A549 treated with GW870086 at 1 μM for 4 hours (cell line): ENCODE measurements at places on chromosomes 5 and 9. TPM values are rescaled to one million over a fixed set of nuclear protein-coding genes. Genes with fewer than 3 reads are reported as not detected.

The PTGS1 gene
- total RNA-seq = 1.0 to 1.8 TPM (median 1.4 TPM) in 5 replicates

The SLC6A3 gene
- total RNA-seq = 0.15 to 0.53 TPM (median 0.30 TPM) in 5 replicates

The ADGRD2 gene
- total RNA-seq = not detected in 5 replicates

The TEX48 gene
- not detected in 5 replicates for total RNA-seq

The ABLIM3 gene
- 10.7 to 13.6 TPM (median 11.1 TPM) in 5 replicates for total RNA-seq

The DNM1 gene
- 80.7 to 101 TPM (median 88.4 TPM) in 5 replicates for total RNA-seq

The CTSV gene
- 11.9 to 13.8 TPM (median 13.4 TPM) in 5 replicates for total RNA-seq

The ZNF883 gene
- 0.70 to 0.94 TPM (median 0.86 TPM) in 5 replicates for total RNA-seq

The SYK gene
- 0.22 to 0.54 TPM (median 0.28 TPM) in 3 of 5 replicates, not detected in the others for total RNA-seq

The HSD17B3 gene
- total RNA-seq = 0.54 TPM in 1 of 5 replicates, not detected in the others

The EFNA5 gene
- total RNA-seq = 18.9 to 27.6 TPM (median 23.7 TPM) in 5 replicates

The HBEGF gene
- 5.2 to 6.3 TPM (median 5.7 TPM) in 5 replicates for total RNA-seq

The IQGAP2 gene
- total RNA-seq = 1.7 to 2.1 TPM (median 2.1 TPM) in 5 replicates

The S1PR3 gene
- total RNA-seq = 38.2 to 45.6 TPM (median 43.2 TPM) in 5 replicates

The PAIP2 gene
- 81.2 to 92.6 TPM (median 82.0 TPM) in 5 replicates for total RNA-seq

The RANBP17 gene
- total RNA-seq = 2.3 to 3.2 TPM (median 2.9 TPM) in 5 replicates

The PCDHB7 gene
- total RNA-seq = not detected in 5 replicates

The TTC23L gene
- total RNA-seq = 0.13 to 0.31 TPM (median 0.20 TPM) in 4 of 5 replicates, not detected in the other

The IL7R gene
- total RNA-seq = 0.17 to 0.42 TPM (median 0.29 TPM) in 5 replicates

The SAP30L gene
- total RNA-seq = 24.3 to 33.4 TPM (median 31.6 TPM) in 5 replicates

The ADAMTSL2 gene
- 0.03 TPM in 1 of 5 replicates, not detected in the others for total RNA-seq

The CER1 gene
- total RNA-seq = not detected in 5 replicates

The PCDHGC5 gene
- 0.05 to 0.06 TPM in 2 of 5 replicates, not detected in the others for total RNA-seq

The KCNMB1 gene
- total RNA-seq = not detected in 5 replicates

The TAF11L5 gene
- not detected in 5 replicates for total RNA-seq

The OR1N1 gene
- total RNA-seq = not detected in 5 replicates

The SLC34A3 gene
- total RNA-seq = 0.06 to 0.17 TPM (median 0.11 TPM) in 5 replicates

The OR1Q1 gene
- total RNA-seq = not detected in 5 replicates

The PCDHA1 gene
- total RNA-seq = 0.09 to 0.18 TPM (median 0.15 TPM) in 5 replicates

The SPACA9 gene
- 4.1 to 5.3 TPM (median 4.9 TPM) in 5 replicates for total RNA-seq

The SVEP1 gene
- 1.2 to 2.1 TPM (median 1.8 TPM) in 5 replicates for total RNA-seq

The CATSPER3 gene
- 0.19 to 0.50 TPM (median 0.37 TPM) in 5 replicates for total RNA-seq

The RAD1 gene
- 27.9 to 43.9 TPM (median 34.4 TPM) in 5 replicates for total RNA-seq

The MOB3B gene
- total RNA-seq = 7.2 to 11.0 TPM (median 9.6 TPM) in 5 replicates

The GNG10 gene
- 51.5 to 71.5 TPM (median 66.2 TPM) in 5 replicates for total RNA-seq

The B4GALT1 gene
- 175 to 223 TPM (median 220 TPM) in 5 replicates for total RNA-seq

The GABRA6 gene
- total RNA-seq = not detected in 5 replicates

The ZNF354C gene
- 0.50 to 1.0 TPM (median 0.70 TPM) in 5 replicates for total RNA-seq

The FOXD4L5 gene
- total RNA-seq = not detected in 5 replicates

The TNFSF8 gene
- total RNA-seq = not detected in 5 replicates

The RIGI gene
- total RNA-seq = 2.4 to 3.5 TPM (median 3.0 TPM) in 5 replicates

The FGFR4 gene
- 18.1 to 25.8 TPM (median 22.7 TPM) in 5 replicates for total RNA-seq

The GOLM1 gene
- total RNA-seq = 108 to 126 TPM (median 116 TPM) in 5 replicates

The C9 gene
- total RNA-seq = not detected in 5 replicates
